ENCODE measurements at places on chromosomes 12 and 14. TPM values are rescaled to one million over a fixed set of nuclear protein-coding genes. Genes with fewer than 3 reads are reported as not detected.
A peak's percentile ranks its signal among the peaks of the same experiment; 100 is the strongest.

- no peak for DNase-seq
Measured at GRCh38 chr12:42237853-42238239, 202 bp downstream of the YAF2 start.

Gene STAB2
- total RNA-seq = not detected

Gene TAS2R13
- not detected for total RNA-seq

Gene TRPV4
- 0.20 TPM for total RNA-seq

Gene SMIM41
- total RNA-seq = not detected

GRCh38 chr12:77938301-77938700 is 107.6 kb downstream of the NAV3 start:
- no peak for DNase-seq

DNA sequence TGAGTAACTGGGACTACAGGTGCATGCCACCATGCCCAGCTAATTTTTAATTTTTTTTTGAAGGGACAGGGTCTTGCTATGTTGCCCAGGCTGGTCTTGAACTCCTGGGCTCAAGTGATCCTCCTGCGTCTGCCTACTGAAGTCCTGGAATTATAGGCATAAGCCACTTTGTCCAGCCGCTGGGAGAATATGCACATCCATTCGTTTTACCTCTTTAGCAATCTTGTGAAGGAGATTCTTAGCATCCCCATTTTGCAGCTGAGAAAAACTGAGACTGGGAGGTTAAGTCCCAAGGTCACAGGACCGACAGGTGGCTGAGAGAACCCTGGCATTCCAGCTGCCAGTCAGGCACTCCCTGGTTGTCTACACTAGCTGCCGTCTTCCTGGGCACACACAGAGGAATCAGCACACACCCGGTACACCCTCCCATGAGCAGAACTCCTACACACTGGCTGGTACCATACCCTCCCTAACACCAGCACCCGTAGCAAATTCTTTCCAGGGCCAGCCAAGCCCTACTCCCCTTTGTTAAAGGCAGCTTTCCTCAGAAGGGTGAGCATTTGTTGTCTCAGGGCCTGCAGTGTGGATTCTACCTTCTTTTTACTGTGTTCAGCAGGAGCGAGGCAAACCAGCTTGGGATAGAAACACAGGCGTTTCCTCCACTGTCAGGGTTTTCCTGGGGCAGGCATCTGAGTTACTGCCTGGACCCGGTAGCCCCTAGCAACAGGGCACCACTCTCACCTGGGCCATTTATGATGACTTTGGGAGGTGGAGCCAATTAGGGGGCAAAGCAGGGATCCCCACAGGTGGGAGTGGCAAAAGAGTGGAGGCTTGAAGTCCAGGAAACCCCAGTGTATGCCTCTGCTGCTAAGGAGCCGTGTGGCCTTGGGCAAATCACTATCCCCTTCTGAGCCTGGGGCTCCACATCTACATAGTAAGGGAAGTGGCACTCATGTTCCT is 70.2 kb downstream of the IRF2BPL start:
- no peak for DNase-seq

GRCh38 chr12:49866859-49867569 is 24.1 kb upstream of the BCDIN3D start:
- peak; percentile 49 for DNase-seq

All from MG63 (cell line).